ENCODE measurements at places on chromosomes 2 and 18. TPM values are rescaled to one million over a fixed set of nuclear protein-coding genes. Genes with fewer than 3 reads are reported as not detected.

The PAX3 gene
- total RNA-seq, result 154 TPM

The INPP5D gene
- total RNA-seq, result under 0.01 TPM

The LDLRAD4 gene
- 4.0 TPM for total RNA-seq

The DNER gene
- total RNA-seq, result 0.62 TPM

The TMEM163 gene
- not detected for total RNA-seq

The GRP gene
- total RNA-seq, result not detected

The MYO5B gene
- total RNA-seq, result not detected

The MXD1 gene
- total RNA-seq, result 4.3 TPM

The NR4A2 gene
- total RNA-seq, result 4.9 TPM

The UBR3 gene
- total RNA-seq, result 31.0 TPM

The KLHL30 gene
- total RNA-seq, result not detected

The PIEZO2 gene
- not detected for total RNA-seq

The KIAA2012 gene
- total RNA-seq, result not detected

The UPP2 gene
- not detected for total RNA-seq

The TNFAIP6 gene
- total RNA-seq, result 66.1 TPM

The ALPI gene
- total RNA-seq, result not detected

The GLI2 gene
- total RNA-seq, result not detected

The PSMA8 gene
- total RNA-seq, result not detected

The TLX2 gene
- not detected for total RNA-seq

The DES gene
- total RNA-seq, result 0.31 TPM

The GALR1 gene
- not detected for total RNA-seq

The ABHD1 gene
- total RNA-seq, result 0.73 TPM

The TPGS2 gene
- 127 TPM for total RNA-seq

The SANBR gene
- total RNA-seq, result 15.1 TPM

The TMEM169 gene
- total RNA-seq, result 31.0 TPM

The POTEC gene
- total RNA-seq, result not detected

The NPAS2 gene
- 14.9 TPM for total RNA-seq

The LONRF2 gene
- 0.34 TPM for total RNA-seq

The CD207 gene
- 0.34 TPM for total RNA-seq

The GCG gene
- total RNA-seq, result not detected

The UGT1A6 gene
- total RNA-seq, result not detected

The ASAP2 gene
- 54.3 TPM for total RNA-seq

Measured in melanocyte of skin (primary cell).